ENCODE measurements at places on chromosomes 12 and 14.

DNA sequence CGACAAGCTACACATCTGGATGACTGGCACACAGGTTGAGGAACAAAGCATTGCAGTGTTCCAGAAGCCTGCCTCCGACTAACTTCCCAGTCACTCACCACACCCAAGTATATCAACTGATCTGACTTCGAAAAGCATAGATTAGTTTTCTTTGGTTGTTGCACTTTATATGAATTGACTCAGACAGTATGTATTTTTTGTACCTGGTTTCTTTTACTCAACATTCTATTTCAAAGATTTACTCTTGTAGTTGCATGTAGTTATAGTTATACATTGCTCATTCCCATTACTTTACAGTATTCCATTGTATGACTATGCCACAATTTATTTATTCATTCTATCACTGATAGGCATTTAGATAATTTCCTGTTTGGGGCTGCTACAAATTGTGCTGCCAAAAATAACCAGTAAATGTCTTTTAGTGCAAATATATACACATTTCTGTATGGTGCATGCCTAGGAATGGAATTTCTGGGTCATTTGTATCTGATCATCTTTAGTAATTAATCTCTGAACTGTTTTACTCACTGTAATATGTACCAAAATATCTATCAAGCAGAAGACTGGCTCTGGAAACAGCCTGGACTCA lies 17.8 kb downstream of the PLCZ1 start:
- DNase-seq, result no peak

GRCh38 chr12:30796313-30796780 lies 41.6 kb upstream of the CAPRIN2 start:
- DNase-seq, result peak; percentile 42

DNA sequence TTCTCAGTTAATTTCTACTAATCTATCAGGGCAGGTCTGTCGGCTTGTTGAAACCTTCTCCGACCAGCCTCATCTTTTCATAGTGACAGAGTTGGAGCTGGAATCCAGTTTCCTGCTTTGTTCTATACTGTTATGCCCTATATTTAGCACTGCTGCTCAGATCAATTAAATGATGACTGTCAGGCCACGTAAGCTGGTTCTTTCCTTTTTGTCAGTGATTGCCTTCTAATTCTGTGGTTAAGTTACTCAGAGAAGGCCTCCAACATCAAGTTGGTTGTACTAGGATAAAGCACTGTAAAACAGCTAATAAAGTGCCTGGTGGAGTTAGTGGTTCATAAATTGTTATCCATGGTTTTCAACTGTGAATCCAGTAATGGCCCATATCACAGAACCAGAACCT lies 22.6 kb downstream of the DERA start:
- DNase-seq, result no peak

DNA sequence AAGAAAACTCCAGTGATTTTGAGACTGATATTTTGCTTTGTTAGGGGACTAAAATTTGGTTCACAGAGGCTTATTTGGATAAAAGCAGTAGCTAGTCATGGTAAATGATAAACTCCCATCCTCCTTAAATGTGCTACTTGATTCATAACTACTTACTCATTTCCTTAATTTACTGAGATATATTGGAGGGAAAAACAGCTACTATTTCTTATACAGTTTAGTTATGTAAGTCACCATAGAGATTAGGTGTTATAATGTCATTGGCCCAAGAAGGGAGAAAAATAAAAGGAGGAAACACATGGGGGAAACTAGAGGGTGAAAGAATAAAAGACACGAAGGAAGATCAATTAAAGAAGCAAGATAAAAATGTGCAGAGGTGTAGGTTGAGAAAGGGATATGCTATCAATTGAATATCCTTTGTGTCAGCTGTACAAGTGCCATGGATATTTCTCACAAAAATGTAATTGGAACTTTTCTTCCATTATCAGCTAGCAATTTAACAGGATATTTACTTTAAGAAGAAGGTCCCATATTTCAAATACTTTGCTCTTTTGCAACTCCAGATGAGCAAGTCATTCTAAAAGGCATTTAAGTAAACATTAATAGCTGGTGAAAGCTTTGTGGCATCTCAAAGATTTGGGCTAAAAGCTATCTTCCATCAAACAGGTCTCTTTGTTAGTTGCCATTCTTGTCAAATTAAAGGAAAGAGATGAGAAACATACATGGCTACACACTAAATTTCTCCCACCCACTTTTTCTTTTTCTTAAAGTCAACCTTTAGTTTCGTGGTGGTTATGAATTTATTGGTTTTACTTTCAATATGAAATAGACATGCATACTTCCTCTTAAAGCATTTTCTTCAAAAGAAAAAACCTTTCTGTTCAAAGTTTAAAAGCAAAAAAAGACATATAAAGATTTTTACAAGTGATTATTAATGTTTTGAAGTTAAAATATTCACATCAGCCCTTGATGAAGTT lies 439.5 kb downstream of the CCER1 start:
- no peak for DNase-seq

DNA sequence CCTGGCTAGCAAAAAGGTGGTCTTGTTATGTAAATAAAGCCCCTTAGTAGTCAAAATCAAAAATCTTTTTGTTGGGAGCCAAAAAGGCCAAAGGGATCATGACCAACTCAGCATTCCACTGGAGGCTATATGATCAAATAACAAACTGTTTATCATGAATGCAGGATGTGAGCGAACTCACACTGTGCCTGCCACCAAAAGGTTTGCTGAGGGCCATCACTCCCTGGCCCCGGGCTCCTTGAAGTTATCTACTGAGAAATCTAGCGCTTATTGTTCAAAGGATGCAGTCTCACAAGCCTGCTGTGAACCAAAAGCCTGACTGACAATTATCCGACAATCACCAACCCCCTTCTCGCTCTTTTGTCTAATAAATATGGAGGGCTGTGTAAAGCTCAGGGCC lies 107.2 kb upstream of the DDHD1 start:
- DNase-seq, result no peak

DNA sequence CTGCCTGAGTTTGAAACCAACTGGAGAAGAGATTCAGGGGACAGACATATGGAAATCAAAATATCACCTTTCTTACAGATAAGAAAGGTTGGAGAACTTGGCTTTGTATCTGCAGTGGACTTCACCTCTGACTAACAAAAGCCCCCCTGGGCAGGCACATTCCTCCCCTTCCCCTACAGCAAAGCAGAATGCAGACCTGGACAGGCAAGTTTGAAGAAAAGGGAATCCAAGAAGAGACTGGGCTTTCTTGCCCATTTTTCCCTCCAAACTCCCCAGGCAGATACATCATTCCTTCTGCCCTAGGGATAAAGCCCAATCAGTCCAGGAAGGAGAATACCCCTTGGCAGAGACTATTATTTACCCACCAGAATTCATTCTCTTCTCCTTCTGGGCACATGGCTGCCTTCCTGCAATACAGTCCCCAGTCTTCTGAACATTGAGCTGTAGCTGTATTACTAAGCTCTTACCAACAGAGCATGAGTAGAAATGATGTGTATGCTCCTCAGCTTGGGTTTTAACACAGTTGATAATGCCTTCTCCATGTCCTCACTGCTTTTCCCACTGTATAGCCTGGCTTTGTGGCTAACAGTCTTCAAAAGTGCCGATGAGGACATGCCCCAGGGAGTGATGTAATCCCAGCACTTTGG lies 17.4 kb upstream of the NAP1L1 start:
- no peak for DNase-seq

- peak; percentile 65 for DNase-seq
Measured at GRCh38 chr12:47753021-47754001, 5.4 kb downstream of the RAPGEF3 start.

GRCh38 chr12:128693771-128694170 lies 130.0 kb downstream of the SLC15A4 start:
- DNase-seq, result no peak

DNA sequence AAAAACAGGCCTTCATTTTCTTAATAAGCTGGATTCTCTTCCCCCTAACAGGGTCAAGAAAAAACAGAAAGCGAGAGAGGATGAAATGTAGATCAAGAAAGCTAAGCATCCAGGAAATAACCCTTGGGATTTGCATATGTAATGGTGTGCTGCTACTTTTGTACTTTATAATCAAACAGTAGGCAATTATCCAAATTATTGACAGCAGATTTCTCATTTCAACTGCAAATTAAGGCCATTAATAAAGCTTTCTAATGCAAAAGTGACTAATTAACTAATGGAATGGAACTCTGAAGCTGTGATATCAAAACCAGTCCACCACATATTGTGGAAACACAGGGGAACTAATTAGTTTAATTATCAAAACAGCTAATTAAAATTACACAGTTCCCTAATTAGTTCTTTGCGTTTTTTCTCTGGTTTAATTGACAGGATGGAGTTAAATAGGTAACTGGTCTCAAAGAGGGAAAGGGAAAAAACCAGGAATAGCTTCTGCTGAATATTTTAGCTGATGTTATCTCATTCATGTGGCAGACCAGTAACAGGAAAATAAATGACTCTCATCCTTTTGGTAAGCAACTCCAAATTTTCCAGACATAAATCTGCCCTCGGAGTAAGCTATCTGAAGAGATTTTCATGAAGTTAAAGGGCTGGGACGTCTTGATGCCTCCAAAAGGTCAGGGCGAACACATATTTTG lies 182.7 kb upstream of the LMO3 start:
- DNase-seq, result no peak
